ENCODE measurements at places on chromosomes 6 and 20. TPM values are rescaled to one million over a fixed set of nuclear protein-coding genes. Genes with fewer than 3 reads are reported as not detected.

WFDC5 gene
- not detected for polyA plus RNA-seq

MUC21 gene
- polyA plus RNA-seq = not detected

PI16 gene
- 3.5 TPM for polyA plus RNA-seq

PRL gene
- polyA plus RNA-seq = not detected

ZNF343 gene
- polyA plus RNA-seq = 7.9 TPM

SAMD3 gene
- 1.1 TPM for polyA plus RNA-seq

SALL4 gene
- polyA plus RNA-seq = not detected

PTK6 gene
- polyA plus RNA-seq = 0.26 TPM

DNA sequence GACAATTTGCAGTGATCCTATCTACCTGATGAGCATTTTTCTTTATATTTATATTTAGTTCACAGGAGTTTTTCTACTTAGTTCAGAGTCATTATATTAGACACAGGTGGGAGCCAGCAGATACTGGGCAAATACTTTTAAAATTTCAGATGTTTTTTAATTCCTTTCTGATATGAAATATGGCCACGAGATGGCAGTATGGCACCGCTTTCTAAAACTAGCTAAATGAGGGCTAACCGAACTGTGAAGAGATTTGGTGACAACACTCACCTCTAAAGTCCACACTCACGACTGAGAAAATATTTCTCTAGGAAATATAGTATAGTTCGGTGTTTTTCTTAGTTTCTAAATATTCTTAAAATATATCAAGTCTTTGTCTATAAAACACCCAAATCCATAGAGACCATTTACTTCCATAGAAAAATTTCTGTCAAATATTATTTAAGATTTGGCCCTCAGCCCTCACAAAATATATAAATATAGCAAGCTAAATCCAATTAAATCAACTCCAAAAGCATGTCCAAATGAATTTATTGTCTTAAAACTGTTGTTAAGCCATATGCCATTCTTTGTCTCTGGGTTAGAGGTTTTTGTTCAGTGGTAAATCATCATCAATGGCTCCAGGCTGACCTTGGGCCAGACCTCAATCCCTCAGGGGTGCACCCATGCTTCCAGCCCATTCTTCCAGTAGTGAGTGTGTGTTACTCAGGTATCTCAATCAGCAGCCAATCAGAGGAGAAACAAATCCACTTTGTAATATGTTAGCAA, 63.6 kb downstream of the HUS1B start:
- DNase-seq = peak; percentile 77

- no peak for DNase-seq
Observed at GRCh38 chr20:5674176-5674660, 76.0 kb upstream of the SHLD1 start.

DNA sequence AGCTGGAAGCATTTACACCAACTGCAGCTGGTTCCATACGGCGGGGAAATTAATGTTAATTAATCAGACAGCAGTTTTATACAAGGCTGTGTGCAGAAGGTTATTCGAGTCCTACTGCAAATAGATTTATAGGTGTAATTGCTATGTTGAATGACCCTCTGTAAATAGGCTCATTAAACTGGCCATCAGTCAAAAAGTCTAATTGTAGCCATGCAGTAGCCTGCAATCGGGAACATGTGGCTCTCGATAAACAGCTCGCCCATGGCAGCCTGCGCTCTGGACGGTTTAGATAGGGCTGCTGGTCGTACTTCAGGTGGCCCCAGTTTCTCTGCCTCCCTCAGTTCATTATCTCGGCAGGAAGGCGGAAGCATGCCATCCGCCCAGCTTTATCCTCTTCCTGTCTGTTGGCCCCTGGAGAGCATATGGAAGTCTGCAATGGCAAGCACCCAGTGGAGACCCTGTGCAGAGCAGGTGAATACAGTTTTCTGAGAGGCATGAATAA, 143.2 kb downstream of the MBOAT1 start:
- DNase-seq = peak; percentile 66

DNA sequence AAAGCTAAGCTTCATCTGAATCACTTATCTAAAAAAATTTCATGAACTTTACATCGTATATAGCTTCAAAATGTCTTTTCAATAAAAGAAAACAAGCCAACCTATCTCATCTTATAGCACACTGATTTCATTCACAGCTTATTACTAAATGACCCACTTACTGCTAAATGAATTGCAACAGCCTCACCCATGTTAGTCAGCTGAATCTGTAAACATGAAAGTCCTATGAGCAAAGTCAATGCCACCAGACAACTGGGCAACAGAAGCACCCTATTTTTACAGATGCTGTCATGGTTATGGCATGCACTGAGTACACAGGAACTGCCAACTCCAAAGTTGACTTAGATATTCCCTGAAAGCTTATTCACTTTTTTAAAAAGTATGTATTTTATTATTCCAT, 41.2 kb upstream of the DST start:
- DNase-seq = no peak

- DNase-seq = no peak
Observed at GRCh38 chr6:104813552-104813951, 46.2 kb downstream of the HACE1 start.

DNA sequence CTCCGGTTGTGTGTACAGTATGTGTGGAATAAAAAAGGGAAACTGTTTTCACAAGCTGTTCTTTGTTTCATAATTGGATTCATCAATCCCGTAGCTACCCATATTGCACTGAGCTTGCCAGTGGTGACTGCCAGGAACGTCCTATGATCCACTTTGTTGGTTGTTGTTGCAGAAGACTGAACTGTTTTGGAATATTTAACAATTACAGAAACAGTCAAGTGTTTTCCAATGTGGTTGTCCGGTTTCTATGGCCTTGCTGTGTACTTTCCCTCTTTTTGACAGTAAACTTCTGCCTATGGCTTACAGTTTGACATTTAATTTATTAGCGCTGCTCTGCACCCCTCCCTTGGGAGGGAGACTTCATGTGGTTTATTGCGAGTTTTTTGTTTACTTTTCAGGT, 141.2 kb downstream of the DTNBP1 start:
- DNase-seq = no peak

- no peak for DNase-seq
Observed at GRCh38 chr6:25192590-25193459, 86.3 kb upstream of the CARMIL1 start.

- DNase-seq = no peak
Observed at GRCh38 chr6:26485112-26485780, 14.9 kb upstream of the BTN1A1 start.

- no peak for DNase-seq
Observed at GRCh38 chr6:9982215-9982614, 432.7 kb downstream of the TFAP2A start.

GRCh38 chr6:84618836-84619235, 145.6 kb downstream of the TBX18 start:
- DNase-seq = no peak

GRCh38 chr6:145204301-145204700, 531.0 kb downstream of the EPM2A start:
- DNase-seq = no peak

GRCh38 chr6:102075539-102075938, 682.0 kb downstream of the GRIK2 start:
- no peak for DNase-seq

- DNase-seq = no peak
Observed at GRCh38 chr6:163507965-163508364, 93.4 kb downstream of the QKI start.

DNA sequence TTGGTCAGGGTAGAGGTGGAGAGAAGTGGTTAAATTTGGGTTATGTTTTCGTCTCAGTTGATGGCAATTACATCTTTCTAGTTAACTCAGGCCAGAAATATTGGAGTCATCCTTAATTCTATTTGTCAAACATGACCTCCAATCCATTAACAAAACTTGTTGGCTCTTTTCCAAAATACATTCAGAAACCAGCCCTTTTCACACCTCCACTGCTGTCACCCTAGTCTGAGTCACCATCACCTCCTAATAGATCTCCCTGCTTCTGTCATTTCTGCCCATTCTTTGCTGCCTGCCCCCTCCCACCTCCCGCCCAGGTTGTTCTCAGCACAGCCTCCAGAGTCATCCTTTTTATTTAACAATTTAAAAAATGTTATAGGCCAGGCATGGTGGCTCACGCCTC, 3.0 kb upstream of the ABCF1 start:
- no peak for DNase-seq
